CD4-positive, alpha-beta T cell treated with Interleukin-6 at 100 ng/mL for 8 hours (primary cell): ENCODE measurements at places on chromosomes 6 and 20.

DNA sequence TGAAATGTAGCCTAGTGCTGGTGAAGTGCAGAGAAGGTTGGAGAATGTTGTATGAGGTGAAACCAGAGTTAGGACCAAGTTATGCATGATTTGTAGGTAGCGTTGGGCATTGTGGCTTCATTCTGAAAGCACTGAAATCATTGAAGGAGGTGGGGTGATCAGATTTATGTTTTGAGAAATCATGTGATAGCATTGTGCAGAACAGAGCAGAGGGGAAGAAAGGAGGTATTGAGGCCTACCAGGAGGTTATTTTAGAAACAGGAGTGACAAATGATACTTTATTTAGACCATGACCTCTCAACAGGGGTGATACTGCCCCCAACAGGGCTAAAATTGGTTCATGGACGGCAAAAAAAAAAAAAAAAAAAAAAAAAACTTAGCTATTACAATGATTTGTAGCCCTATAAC is 15.6 kb upstream of the HMGN3 start:
- no peak for DNase-seq

- no peak for DNase-seq
Measured at GRCh38 chr6:139514819-139515218, 140.4 kb upstream of the CITED2 start.

- DNase-seq, result no peak
Measured at GRCh38 chr20:33660035-33660684, 2.0 kb upstream of the C20orf144 start.

- DNase-seq, result no peak
Measured at GRCh38 chr6:167965592-167966539, 31.6 kb upstream of the KIF25 start.

DNA sequence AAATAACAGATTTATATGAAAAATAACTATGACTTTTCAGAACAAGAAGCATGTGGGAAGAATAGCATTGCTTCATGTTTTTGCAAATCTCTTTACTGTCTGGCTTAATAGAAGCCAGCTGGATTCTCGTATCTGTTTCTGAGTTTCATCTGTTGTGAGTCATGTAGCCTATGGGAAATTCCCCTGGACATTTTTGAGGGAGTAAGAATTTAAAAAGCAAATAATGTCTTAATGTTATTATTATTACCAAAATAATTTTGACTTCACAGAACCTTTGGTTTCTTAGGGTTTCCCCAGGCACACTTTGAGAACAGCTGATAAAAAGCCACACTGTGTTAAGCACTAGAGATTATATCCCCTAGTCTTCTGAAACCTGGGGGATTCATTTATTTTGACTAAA is 75.8 kb downstream of the SYCP2L start:
- no peak for DNase-seq

- DNase-seq, result no peak
Measured at GRCh38 chr6:26306232-26306631, 58.8 kb upstream of the BTN3A2 start.

GRCh38 chr6:6003621-6004366 is 2.9 kb downstream of the NRN1 start:
- no peak for DNase-seq

GRCh38 chr6:150202404-150202803 is 59.6 kb downstream of the PPP1R14C start:
- DNase-seq, result no peak

DNA sequence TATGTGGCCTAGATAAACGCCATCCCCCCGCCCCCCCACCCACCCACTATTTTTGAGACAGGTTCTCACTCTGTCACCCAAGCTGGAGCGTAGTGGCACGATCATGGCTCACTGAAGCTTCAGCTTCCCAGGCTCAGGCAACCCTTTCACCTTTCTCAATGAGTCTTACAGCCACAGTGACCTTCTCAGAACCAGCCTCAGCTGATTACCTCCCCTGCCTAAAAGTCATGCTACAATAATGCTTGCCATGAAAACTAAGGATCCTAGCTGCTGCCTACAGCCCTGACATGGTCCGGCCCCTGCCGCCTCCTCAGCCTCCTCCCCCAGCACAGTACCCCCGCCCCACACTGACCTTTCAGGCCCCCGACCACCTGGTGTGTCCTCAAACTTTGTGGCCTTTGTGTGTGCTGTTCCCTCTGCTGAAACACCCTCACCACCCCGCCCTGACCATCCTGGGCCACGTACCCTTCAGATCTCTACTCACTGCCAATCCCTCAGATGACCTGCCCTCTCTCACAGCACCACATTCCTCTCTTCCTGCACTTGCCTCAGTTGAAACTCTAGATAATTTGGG is 31.3 kb downstream of the PNPLA1 start:
- DNase-seq, result no peak

DNA sequence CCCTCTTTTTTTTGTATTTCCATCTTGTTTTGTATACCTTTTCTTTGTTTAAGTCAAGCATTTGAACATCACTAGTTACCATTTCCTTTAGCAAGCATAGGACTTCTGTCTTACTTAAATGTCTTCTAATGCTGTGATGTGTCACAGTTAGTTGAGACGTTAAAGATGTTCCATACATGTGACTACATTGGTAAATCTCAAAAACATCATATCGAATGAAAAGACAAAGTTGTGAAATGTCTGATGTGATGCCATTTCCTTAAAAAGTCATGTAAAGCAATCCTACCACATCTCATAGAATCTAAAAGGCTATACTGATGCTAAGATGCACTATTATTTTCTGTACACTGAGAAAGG is 26.8 kb downstream of the SLC16A10 start:
- DNase-seq, result no peak

DNA sequence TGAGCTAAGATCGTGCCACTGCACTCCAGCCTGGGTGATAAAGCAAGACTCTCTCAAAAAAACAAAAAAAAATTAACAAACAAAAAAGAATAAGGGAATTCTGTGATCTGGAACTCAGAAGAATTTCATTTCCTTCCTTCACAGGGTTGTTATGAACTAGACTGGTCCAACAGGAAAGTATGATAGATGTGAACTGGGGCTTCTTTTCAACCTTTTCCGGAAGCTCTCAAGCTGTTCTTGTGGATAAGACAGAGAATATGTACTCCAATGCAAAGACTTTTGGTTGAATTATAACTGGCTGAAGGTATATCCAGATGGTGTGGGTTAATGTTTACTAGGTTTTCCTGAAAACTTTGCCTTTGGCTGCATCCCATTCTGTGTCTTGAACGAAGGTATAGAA is 5.3 kb downstream of the RNF8 start:
- DNase-seq, result no peak

DNA sequence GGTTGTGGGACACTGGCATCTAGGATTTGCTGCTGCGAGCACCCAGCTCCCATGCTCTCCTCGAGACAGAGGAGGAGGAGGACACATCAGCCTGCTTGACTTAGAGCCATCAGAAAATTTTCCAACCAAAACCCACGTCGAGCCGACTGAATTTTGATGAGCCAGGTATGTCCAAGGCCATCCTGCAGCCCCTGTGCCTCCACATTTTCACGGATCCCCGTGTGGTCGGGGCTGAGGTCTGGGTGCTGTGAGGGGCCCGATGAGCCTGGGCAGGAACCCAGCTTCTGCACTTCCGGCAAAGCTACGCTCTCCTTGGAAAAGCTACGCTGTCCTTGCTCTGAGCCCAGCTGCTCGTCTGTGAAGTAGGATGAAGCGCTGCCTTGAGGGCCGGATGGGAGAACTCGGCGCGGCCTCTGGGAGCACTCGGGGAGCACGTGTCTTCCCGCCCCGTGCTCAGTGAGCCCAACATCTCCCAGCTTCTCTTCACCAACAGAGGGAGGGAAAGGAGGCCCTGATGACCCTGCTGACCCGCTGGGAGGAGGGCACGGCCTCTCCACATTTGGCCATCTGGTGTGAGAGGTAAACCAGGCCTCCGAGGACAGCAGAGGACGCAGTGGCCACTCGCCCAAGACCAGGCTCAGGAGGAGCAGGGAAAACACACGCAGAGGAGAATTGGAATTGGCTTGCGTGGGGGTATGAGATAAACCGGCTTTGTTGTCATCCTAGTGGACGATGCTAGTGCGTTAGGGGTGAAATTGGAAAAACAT is 33.9 kb downstream of the PSMG4 start:
- DNase-seq, result no peak

GRCh38 chr6:101803136-101803535 is 409.6 kb downstream of the GRIK2 start:
- DNase-seq, result no peak

DNA sequence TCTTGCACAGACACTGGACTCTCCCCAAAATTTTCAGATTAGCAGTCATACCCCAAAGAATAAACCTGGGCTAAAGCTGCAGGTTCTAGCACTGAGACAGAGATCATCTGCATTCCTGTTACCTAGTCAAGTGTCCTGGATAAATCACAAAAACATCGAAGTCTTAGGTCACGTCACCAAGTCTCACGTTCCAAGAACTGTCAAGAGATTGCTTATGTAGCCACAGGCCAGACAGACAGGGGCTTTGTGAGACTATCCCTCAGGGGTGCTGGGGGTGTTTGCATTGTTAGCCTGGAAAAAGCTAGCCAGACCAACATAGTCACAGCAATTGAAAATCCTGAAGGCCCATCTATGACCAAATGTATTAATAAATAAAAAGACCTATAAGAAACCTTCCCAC is 243.1 kb upstream of the PREP start:
- no peak for DNase-seq

- peak; percentile 33 for DNase-seq
Measured at GRCh38 chr6:26172608-26172968, 85.4 kb downstream of the HFE start.

DNA sequence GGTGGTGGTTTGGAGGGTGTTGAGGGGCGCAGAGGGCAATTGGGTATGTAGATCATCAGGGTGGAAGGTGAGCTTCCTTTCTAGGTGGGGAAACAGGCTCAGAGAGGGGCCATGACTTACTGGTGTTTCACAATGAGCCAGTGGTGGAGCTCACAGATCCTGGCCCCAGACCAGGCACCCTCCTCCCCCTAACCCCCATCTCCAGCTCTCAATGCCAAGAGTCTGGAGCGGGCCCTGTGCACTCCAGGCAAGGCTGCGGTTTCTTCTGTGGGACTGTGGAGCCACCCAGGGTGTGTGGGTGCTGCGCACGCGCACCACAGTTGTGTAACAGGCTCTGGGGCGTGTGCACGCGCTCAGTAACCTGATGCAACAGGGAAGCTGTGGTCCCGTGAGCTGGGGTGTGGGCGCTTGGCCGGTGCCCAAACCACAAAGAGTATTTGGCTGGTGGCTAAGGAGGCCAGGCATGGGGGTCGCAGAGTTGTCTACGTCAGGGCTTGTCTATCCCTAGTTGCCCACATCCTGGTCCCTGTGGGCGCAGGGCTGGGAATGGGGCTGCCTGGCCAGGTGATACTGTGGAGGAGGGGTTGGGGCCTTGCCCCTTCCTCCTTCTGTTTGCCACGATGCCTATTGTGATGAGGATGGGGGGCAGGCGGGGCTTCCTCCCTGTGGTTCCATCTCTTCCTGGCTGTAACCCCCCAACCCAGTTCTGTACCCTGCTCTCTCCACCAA is 37.5 kb upstream of the MRPS18A start:
- peak; percentile 71 for DNase-seq

- no peak for DNase-seq
Measured at GRCh38 chr20:34945315-34946077, 10.1 kb downstream of the GSS start.

DNA sequence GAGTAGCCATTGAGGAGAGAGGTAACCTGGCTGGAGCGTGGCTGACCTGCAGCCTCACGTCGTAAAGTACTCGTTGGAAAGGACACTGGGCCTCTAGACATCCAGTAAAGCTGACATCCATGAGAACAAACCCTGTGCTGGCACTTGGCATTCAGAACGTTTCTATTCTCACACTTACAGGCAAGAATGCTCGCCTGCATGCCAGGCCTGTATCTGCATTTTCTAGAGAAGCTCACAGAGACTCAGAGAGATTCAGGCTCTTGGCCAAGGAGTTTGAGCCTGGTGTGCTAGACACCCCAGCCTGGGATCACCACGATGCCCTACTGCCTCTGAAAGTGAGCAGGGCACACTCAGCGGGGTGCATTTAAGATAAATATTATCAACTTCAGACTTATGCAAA is 379.8 kb upstream of the CDH4 start:
- no peak for DNase-seq

- DNase-seq, result no peak
Measured at GRCh38 chr6:141261672-141262060, 871.1 kb upstream of the GJE1 start.
